ENCODE measurements at places on chromosomes 3 and 15.

DNA sequence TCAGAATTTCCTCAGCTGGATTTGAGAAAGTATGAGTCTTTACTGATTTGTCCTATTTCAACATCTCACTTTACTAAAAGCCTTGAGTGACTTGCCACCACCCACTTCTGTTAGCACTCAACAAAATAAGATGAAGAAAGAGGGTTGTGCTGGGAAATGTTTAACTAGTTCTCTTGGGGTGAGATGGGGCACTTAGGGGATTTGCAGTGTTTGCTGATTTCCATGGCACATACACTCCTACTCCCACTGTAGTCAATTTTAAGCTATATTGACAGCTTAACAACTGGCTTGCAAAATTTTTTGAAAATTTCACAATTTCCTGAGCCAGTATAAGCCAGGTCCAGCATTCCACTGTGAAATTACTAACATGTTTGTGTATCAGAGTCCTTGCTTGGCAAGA, 463.1 kb upstream of the ARHGEF26 start:
- no peak for DNase-seq

- no peak for DNase-seq
Measured at GRCh38 chr15:86021281-86022264, 58.1 kb upstream of the AGBL1 start.

GRCh38 chr3:70392227-70392626, 79.8 kb upstream of the MDFIC2 start:
- DNase-seq = no peak

GRCh38 chr3:12963922-12964701, 109.1 kb downstream of the IQSEC1 start:
- DNase-seq = no peak

- no peak for DNase-seq
Measured at GRCh38 chr3:148631124-148631903, 66.4 kb upstream of the AGTR1 start.

DNA sequence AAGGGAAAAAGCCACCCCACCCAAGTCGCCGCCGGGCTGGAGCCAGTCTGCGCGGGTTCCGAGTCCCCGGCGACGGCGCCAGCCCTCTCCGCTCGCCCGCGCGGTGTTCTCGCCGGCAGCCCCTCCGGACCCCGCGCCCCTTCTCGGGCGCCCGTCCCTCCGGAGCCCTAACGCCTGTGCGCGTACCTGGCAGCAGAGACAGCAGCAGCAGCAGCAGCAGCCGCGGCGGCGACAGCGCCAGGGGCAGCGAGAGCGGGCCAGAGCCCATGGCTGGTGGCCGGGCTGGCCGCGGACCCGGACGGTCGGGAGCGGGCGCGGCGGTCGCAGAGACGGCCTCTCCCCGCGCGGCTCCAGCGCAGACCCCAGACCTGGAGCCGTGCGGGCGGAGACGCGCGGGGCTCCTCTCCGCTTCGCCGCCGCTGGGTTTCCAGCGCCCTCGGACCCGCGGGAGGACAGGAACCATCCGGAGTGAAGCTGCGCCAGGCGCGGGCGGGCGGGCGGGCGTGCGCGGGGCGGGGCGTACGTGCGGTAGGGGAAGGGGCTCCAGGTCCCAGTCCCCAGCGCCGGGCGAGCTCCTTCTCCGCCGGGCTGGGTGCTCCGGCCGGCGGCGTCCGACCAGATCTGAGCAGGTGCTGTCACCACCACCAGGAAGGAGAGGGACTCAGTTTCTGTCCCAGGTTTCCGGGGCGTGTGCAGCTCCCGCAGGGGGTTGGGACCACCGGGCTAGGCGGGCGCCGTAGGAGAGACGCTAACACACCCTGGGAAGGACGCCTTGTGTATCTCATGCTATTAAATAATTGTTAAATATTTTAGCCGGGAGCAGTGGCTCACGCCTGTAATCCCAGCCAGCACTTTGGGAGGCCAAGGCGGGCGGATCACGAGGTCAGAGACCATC, at the start of gene CHRNA3:
Gene CHRNA3 (minus strand): TSS at position 470 of the 895 bp plus-strand sequence. CDS start 202 bp downstream, at position 268.
- no peak for DNase-seq

GRCh38 chr3:40680685-40681657, 156.2 kb downstream of the ZNF621 start:
- DNase-seq = peak; percentile 26

All from hippocampal formation (tissue), 2 donors.